CD4-positive, alpha-beta T cell (primary cell): ENCODE measurements at places on chromosomes 1 and 21. TPM values are rescaled to one million over a fixed set of nuclear protein-coding genes. Genes with fewer than 3 reads are reported as not detected.
A peak's percentile ranks its signal among the peaks of the same experiment; 100 is the strongest.

Gene CHI3L1
- total RNA-seq, result not detected

Gene DPT
- total RNA-seq, result not detected

Gene SLC16A4
- total RNA-seq, result not detected

Gene C8B
- not detected for total RNA-seq

Gene RHD
- total RNA-seq, result not detected

Gene SLC44A3
- total RNA-seq, result 0.27 TPM

Gene CFHR2
- not detected for total RNA-seq

Gene GBP7
- not detected for total RNA-seq

- H3K27ac ChIP-seq, result no peak overlapping the region
- no peaks in the 10 kb centered on the region for H3K4me1 ChIP-seq
- H3K36me3 ChIP-seq, result no peaks in the 10 kb centered on the region
- no peak for DNase-seq
Measured at GRCh38 chr1:200252531-200252930, 157.3 kb downstream of the ZNF281 start.

DNA sequence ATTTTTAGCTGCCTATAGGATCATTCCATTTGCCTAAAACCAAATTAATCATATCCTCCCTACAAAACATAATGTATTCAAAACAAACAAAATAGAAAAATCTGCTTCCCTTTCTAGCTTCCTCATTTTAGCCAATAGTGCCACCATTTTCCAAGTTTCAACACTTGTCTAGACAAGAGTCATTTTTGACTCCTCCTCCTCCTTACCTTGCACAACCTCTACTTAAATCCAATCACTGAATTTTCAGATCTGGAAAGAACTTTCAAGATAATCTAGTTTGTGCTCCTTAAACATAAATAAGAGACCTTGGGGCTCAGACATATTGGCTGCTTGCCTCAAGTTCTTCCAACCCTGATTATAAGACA, 7.4 kb downstream of the STX6 start:
- DNase-seq, result peak; percentile 60
- H3K4me1 ChIP-seq, result peaks cover 39% of the 10 kb centered on the region
- H3K27me3 ChIP-seq, result no peaks in the 10 kb centered on the region
- H3K27ac ChIP-seq, result no peak overlapping the region
- no peak overlapping the region for H3K4me3 ChIP-seq
- peaks cover 2% of the 10 kb centered on the region for H3K36me3 ChIP-seq

GRCh38 chr1:196477262-196477661, 131.0 kb downstream of the KCNT2 start:
- H3K4me3 ChIP-seq, result no peak overlapping the region
- H3K36me3 ChIP-seq, result no peaks in the 10 kb centered on the region
- no peaks in the 10 kb centered on the region for H3K27me3 ChIP-seq

GRCh38 chr1:9234223-9235095, at the start of gene H6PD:
TSS of gene H6PD (plus strand) at chr1:9234774. CDS start at chr1:9244935, 10,161 bp downstream.
- peak within 1 kb of the TSS; percentile 78 for H3K4me3 ChIP-seq
- no peaks in the 10 kb centered on the region for H3K27me3 ChIP-seq
- H3K4me1 ChIP-seq, result peaks cover 41% of the 10 kb centered on the region
- H3K36me3 ChIP-seq, result no peaks in the 10 kb centered on the region

GRCh38 chr1:107244709-107245500, 104.1 kb downstream of the NTNG1 start:
- H3K4me1 ChIP-seq, result no peaks in the 10 kb centered on the region
- no peak for DNase-seq
- H3K27ac ChIP-seq, result no peak overlapping the region
- H3K4me3 ChIP-seq, result no peak overlapping the region
- no peaks in the 10 kb centered on the region for H3K36me3 ChIP-seq
- H3K27me3 ChIP-seq, result no peaks in the 10 kb centered on the region

DNA sequence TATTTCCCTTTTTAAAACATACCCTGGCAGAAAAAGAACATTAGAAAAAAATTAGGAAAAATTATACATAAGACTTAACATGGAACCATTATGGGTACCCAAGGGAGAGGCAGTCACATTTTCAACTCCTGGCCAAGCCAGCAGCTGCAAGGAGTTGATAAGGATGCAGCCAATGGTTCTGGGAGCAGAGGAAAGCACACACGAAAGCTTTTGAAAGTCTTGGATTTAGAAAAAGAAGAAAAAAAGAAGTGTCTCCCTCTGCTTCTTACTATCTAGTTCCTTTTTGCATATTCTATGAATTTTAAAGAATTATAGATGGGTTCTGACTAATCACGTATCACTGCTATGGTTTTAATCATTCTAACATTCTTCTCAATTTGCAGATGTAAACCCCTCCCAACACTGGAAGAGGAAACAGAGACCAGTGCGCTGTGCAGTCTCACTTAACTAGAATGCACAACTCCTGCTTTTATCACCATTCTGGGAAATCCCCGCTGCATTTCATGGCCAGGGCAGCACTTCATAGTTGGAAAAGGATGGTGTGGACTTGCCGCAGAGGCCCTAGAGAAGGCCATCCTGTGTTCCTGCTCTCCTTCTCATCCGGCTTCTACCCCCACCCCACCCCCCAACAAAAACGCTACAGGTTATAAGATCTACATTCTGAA, 2.7 kb upstream of the CD58 start:
- DNase-seq, result peak; percentile 23
- no peak overlapping the region for H3K27ac ChIP-seq
- no peaks in the 10 kb centered on the region for H3K27me3 ChIP-seq
- no peaks in the 10 kb centered on the region for H3K36me3 ChIP-seq
- H3K4me1 ChIP-seq, result peaks cover 25% of the 10 kb centered on the region

GRCh38 chr1:23793018-23793781, 2.3 kb downstream of the LYPLA2 start:
- H3K36me3 ChIP-seq, result peaks cover 33% of the 10 kb centered on the region
- H3K27ac ChIP-seq, result no peak overlapping the region
- H3K4me1 ChIP-seq, result peaks cover 32% of the 10 kb centered on the region
- DNase-seq, result peak; percentile 45

DNA sequence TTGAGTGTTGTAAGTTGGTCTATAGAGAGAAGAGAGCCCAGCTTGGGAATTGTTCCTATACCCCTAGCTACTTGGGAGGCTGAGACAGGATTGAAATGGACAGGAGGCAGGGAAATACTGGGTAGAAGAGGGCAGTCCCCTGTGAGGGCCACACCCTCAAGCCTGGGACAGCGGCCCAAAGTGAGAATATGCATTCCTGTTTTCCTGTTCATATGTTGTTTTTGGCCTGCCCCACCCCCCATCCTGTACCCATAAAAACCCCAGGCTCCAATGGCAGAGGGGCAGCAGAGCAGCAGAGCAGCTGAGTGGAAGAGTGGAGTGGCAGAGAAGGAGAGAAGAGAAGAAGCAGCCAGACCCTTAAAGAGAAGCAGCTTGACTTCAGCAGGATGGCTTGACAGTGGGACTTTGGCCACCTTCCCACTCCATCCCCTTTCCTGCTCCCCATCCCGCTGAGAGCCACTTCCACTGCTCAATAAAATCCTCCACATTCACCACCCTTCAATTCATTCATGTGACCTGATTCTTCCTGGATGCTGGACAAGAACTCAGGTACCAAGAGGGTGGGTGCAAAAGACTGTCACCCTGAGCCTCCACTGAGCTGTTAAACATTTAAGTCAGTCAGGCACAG, 70.6 kb upstream of the PUM1 start:
- no peaks in the 10 kb centered on the region for H3K27me3 ChIP-seq
- DNase-seq, result no peak
- H3K4me3 ChIP-seq, result no peak overlapping the region
- no peak overlapping the region for H3K27ac ChIP-seq

- H3K27ac ChIP-seq, result no peak overlapping the region
- H3K36me3 ChIP-seq, result peaks cover 16% of the 10 kb centered on the region
- no peak overlapping the region for H3K4me3 ChIP-seq
- DNase-seq, result peak; percentile 36
- H3K27me3 ChIP-seq, result no peaks in the 10 kb centered on the region
- peaks cover 42% of the 10 kb centered on the region for H3K4me1 ChIP-seq
Measured at GRCh38 chr1:227729881-227730629, 5.0 kb downstream of the JMJD4 start.

DNA sequence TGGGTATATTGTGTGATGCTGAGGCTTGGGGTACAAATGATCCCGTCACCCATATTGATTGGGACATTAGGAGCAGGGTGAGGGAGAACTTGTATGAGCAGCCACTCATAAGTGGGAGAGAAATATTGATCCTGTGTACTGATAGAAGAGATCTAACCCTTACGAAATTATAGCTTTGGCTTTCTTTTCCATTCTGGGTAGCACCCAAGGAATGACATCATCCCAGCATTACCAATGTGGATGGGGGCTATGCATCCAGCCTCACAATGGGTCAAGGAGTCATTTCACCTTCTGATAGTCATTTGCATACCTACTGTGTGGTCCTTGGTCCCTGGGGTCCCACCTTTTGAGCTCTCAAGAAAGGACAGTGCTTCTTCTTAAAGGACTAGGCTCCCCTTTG, 1.9 kb upstream of the NAV1 start:
- no peak overlapping the region for H3K27ac ChIP-seq
- H3K4me3 ChIP-seq, result no peak overlapping the region
- peaks cover 22% of the 10 kb centered on the region for H3K4me1 ChIP-seq
- H3K36me3 ChIP-seq, result peaks cover 4% of the 10 kb centered on the region
- DNase-seq, result no peak

GRCh38 chr1:56774067-56774609, 45.1 kb downstream of the FYB2 start:
- no peaks in the 10 kb centered on the region for H3K4me1 ChIP-seq
- no peaks in the 10 kb centered on the region for H3K27me3 ChIP-seq
- peak overlapping the region; percentile 38 for H3K4me3 ChIP-seq

GRCh38 chr1:184972315-184973055, 1.8 kb downstream of the NIBAN1 start:
- H3K36me3 ChIP-seq, result no peaks in the 10 kb centered on the region
- DNase-seq, result no peak
- peak overlapping the region; percentile 84 for H3K4me3 ChIP-seq
- H3K27me3 ChIP-seq, result no peaks in the 10 kb centered on the region
- H3K4me1 ChIP-seq, result peaks cover 34% of the 10 kb centered on the region

- H3K27ac ChIP-seq, result no peak overlapping the region
- H3K4me3 ChIP-seq, result no peak overlapping the region
- H3K36me3 ChIP-seq, result no peaks in the 10 kb centered on the region
- peaks cover 11% of the 10 kb centered on the region for H3K27me3 ChIP-seq
- no peak for DNase-seq
- H3K4me1 ChIP-seq, result no peaks in the 10 kb centered on the region
Measured at GRCh38 chr1:36540056-36540455, 57.3 kb upstream of the CSF3R start.

DNA sequence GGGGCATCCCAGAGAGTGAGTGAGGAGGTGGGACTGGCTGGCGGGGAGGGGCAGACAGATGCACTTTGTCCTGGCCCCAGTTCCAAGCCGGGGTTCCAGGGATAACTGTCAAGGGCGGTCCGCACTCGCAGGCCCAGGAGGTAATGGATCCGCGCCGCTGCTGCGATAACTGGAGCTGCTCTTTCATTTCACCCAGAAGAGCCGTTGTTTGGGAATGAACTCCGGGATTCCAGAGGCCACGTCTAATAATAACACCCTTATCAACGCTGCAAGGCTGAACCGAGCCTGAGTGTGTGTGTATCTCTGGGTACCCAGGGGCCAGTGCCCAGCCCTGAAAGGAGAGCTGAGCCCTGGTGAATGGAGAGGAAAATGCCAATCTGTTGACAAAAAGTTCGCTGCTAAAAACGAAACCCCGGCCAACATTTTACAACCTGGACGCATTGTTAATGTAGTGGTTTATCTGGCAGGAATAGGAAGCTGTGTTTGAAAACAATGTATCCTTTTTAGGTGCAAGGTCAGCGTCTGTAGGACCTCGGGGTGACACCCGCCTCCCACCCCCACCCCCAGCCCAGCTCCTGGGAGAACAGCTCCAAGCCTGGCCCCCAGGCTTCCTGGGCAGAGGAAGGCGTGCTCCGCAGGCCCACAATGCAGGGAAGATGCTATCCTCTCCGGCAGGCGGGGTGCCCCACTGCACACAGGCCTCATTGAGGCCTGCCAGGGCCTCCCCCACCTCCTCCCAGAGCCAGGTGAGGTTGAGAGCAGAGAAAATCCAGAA, 119.7 kb downstream of the PROX1 start:
- DNase-seq, result no peak
- no peaks in the 10 kb centered on the region for H3K36me3 ChIP-seq
- H3K27ac ChIP-seq, result no peak overlapping the region
- H3K4me1 ChIP-seq, result no peaks in the 10 kb centered on the region
- H3K27me3 ChIP-seq, result no peaks in the 10 kb centered on the region
- H3K4me3 ChIP-seq, result no peak overlapping the region

DNA sequence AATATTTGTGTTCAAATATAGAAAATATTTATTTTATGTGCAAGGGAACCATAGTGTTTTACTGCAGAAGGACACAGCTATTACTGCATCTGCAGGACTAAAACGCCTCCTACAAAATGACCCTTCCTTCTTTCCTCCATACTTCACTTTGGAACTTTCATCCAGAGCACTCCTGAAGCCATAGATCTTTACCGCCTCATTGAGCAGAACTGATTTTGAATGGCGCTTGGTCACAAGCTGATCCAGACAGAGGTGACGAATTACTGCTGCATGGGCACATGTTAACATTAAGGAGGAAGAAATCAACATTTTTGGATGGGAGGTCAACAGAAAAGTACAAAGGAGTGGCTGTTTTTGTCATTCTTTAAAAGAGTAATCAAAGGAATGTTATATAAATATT, 931.6 kb downstream of the NCAM2 start:
- H3K4me1 ChIP-seq, result no peaks in the 10 kb centered on the region
- no peak for DNase-seq
- H3K36me3 ChIP-seq, result no peaks in the 10 kb centered on the region

- no peak overlapping the region for H3K4me3 ChIP-seq
- H3K27ac ChIP-seq, result no peak overlapping the region
- no peaks in the 10 kb centered on the region for H3K4me1 ChIP-seq
- no peaks in the 10 kb centered on the region for H3K36me3 ChIP-seq
- no peak for DNase-seq
Measured at GRCh38 chr1:18828224-18828623, 31.2 kb downstream of the TAS1R2 start.

GRCh38 chr21:19065164-19065563, 661.6 kb upstream of the TMPRSS15 start:
- H3K4me1 ChIP-seq, result no peaks in the 10 kb centered on the region
- no peaks in the 10 kb centered on the region for H3K36me3 ChIP-seq
- no peak for DNase-seq

DNA sequence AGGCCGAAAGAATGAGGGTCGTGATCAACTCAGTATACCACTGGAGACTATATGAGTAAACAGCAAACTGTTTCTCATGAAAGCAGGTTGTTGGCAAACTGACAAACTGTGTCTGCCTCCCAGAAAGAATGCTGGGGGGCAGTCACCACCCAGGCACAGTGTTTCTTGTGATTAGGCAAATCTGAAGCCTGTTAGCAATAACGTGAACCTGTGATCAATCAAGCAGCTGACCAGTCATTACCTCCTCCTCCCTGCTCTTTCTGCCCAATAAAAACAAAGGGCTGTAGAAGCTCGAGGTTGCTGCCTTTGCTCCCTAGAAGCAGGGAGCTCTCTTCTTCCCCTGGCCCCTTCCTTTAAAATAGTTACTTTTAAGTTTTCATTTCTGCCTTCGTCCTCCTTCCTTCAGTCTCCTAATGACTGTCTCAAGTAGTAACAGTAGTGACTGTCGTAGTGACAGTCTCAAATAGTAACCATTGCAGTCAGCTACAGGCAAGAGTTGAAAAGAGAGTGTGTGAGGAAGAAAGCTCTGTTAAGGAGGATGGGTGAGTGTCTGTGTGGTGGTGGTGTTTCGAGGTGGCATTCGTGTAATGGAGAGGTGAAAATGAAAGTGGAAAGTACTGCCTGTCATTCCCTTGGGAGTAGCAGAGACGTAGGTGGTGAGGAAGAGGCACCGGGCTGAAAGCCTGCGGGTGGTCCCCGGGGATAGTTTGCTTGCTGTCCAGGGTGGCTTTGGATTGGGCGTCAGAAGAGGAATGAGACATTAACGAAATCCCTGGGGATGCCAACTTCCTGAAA, 14.5 kb downstream of the HHAT start:
- H3K36me3 ChIP-seq, result no peaks in the 10 kb centered on the region
- no peak overlapping the region for H3K27ac ChIP-seq
- H3K27me3 ChIP-seq, result no peaks in the 10 kb centered on the region
- peak; percentile 34 for DNase-seq
- peak overlapping the region; percentile 34 for H3K4me3 ChIP-seq
